Fibroblast of villous mesenchyme (primary cell): ENCODE measurements at places on chromosomes 5 and 9. TPM values are rescaled to one million over a fixed set of nuclear protein-coding genes. Genes with fewer than 3 reads are reported as not detected.

PRR16 gene
- total RNA-seq = 11.6 and 22.0 TPM in 2 replicates

ARHGEF37 gene
- total RNA-seq = 0.43 and 0.64 TPM in 2 replicates

TXNDC8 gene
- not detected in 2 replicates for total RNA-seq

GRM6 gene
- total RNA-seq = not detected in 2 replicates

C5orf52 gene
- total RNA-seq = not detected in 2 replicates

ARSI gene
- 13.8 and 23.5 TPM in 2 replicates for total RNA-seq

PPP2R2B gene
- under 0.01 and 2.2 TPM in 2 replicates for total RNA-seq

CTNND2 gene
- not detected in 2 replicates for total RNA-seq
